ELF-1 (cell line): ENCODE measurements at places on chromosomes 13 and 19.
A peak's percentile ranks its signal among the peaks of the same experiment; 100 is the strongest.

GRCh38 chr19:38290631-38291147, 13.4 kb upstream of the C19orf33 start:
- DNase-seq, result no peak

GRCh38 chr19:869245-870177, 10.0 kb downstream of the CFD start:
- peak; percentile 76 for DNase-seq

- DNase-seq, result no peak
Measured at GRCh38 chr13:35767256-35767976, 290.9 kb upstream of the MAB21L1 start.

DNA sequence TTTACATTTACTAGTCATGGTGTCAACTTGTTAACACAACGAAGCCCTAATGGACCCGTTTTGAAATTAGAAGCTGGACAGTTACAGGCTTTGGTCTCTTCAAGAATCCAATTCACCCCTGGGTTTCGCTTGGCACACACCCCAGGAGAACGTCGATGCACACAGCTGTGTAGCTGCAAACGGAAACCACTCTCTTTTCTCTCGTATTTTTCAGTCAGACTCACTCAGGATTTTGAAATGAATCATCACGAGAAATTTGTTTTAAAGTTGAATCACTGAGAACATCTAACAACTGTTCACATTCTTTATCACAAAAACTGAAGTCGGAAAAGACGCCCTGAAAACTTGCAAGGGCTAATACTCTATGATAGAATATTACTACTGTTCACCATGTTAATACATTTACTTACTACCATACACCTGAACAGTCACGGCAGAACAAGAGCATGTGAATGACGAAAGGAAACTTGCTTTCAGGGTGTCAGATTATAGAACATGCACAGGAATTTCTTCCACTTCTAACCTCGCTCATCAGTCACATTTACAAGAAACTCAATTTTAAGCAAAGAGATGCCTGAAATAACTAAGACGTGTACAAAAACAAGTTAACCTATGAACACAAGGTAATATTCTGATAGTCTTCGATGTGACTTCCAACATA, 4.7 kb downstream of the PNMA8A start:
- no peak for DNase-seq

DNA sequence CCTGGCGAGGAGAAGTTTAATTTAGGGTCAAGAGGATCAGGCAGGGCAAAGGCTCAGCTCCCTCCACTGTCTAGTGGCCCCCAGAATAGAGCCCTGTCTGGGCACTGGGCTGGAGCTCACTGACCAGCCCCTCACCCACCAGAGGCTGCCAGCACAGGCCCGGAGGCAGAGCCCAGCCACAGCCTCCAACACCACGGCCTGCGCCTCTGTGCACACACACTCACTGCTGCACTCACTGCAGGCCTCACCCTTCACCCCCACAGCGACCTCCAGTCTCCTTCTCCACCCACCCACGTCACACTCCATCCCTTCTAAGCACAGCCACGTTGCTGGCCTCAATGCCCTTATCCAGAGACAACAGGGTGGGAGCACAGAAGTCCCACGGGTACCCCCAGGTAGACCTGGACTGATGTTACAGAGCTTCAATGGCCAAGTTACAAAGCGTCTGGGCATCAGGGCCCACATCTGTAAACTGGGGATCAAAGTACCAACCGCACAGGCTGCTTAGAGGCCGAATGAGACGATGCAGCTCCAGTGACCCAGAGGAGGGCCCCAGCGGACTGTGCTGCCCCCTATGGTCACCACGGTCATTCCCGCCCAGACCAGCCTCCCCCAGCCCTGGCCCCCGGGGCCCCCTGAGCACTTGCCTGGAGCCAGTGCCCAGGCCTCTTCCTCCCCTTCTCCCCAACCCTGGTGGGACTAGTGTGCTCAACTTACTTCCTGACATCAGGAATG, 4.5 kb upstream of the PRKD2 start:
- no peak for DNase-seq

DNA sequence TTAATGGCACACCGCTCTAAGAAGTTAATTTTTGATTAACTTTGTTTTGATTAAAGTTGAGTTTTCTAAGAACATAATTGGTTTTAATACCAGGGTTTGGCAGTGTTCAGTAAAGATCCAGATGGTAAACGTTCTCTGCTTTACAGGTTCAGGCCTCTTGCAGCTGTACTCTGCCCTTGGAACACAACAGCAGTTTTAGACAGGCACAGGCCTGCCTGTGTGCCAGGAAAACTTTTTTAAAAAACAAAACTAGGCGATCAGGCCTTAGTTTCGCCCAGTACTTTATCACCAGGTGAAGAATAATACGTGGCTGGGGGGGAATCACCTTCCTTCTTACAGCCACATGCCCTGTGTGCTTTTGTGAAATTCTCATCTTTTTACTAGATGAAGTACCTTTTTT, 38.0 kb upstream of the TEX29 start:
- no peak for DNase-seq

- no peak for DNase-seq
Measured at GRCh38 chr19:18833141-18833476, 1.4 kb downstream of the UPF1 start.

GRCh38 chr19:16398530-16399249, 73.1 kb downstream of the EPS15L1 start:
- no peak for DNase-seq

- DNase-seq, result no peak
Measured at GRCh38 chr13:112869202-112870050, 99.6 kb upstream of the MCF2L start.

- DNase-seq, result no peak
Measured at GRCh38 chr13:36820222-36820621, 1.2 kb downstream of the RFXAP start.

DNA sequence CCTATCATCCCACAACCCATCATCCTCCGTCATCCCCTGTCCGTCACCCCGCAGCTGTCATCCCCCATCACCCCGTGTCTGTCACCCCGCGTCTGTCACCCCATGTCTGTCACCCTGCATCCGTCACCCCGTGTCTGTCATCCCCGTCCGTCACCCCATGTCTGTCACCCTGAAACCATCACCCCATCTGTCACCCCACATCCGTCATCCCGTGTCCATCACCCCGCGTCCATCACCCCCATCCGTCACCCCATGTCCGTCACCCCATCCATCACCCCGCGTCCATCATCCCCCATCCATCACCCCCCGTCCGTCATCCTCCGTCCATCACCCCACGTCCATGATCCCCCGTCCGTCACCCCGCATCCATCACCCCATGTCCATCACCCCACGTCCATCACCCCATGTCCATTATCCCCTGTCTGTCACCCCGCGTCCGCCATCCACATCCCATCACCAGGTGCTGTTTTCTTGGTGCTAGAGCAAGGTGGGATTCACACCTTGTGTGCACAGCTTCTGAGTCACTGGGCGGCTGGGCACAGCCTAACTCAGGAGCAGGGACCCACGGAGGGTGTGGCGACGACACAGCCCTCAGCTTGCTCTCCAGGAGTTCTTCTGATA, 24.2 kb downstream of the RASA3 start:
- DNase-seq, result no peak

- no peak for DNase-seq
Measured at GRCh38 chr13:37412241-37412921, 186.2 kb downstream of the POSTN start.

- DNase-seq, result no peak
Measured at GRCh38 chr19:4385291-4386040, 14.9 kb downstream of the SH3GL1 start.

GRCh38 chr19:52535771-52536447, 8.4 kb downstream of the ZNF808 start:
- peak; percentile 91 for DNase-seq

GRCh38 chr19:47155148-47155547, 24.5 kb downstream of the SAE1 start:
- peak; percentile 70 for DNase-seq

DNA sequence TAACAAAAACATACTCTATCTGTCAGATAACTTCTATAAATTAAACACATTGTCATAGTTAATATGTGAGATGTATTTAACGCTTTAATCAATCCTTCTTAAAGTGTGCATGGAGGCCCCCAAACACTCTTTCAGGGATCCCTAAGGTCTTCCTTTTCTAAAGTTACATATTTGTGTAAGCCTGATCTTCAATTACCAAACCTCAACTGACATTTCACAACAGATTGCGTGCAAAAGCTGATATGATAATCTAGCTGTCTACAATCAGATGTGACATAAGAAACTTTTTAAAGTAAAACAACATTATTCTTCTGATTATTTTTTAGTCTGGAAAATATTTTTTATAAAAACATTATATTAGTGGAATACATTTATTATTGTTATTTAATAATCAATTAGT, 1850.4 kb downstream of the OLFM4 start:
- no peak for DNase-seq

- no peak for DNase-seq
Measured at GRCh38 chr13:101977475-101977874, 424.4 kb downstream of the FGF14 start.

GRCh38 chr19:2700660-2701360, 1.7 kb downstream of the GNG7 start:
- DNase-seq, result no peak

GRCh38 chr19:6806488-6806887, 34.0 kb downstream of the VAV1 start:
- DNase-seq, result no peak

- no peak for DNase-seq
Measured at GRCh38 chr13:29994911-29995595, 144.6 kb upstream of the UBL3 start.

DNA sequence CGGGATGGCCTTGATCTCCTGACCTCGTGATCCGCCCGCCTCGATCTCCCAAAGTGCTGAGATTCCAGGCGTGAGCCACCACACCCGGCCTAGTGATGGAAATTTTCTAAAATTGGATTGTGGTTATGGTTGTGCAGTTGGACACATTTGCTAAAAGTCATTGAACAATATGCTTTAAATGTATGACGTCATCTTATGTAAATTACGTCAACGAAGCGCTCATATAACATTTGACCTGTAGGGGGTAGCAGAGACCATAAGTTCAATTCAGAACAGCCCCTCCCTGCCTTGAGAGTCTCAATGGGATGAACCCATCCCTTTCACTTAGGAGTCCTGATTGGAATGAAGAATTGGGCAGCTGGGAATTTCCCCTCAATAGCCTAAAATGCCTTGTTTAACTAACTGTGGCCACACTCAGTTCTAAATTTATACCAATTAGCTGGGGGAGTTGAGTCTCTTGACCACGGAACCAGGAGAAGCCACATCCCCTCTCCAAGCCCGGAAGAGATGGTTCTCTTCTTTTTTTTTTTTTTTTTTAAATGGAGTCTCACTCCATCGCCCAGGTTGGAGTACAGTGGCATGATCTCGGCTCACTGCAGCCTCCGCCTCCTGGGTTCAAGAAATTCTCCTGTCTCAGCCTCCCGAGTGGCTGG, 15.2 kb upstream of the TLE6 start:
- peak; percentile 73 for DNase-seq

GRCh38 chr13:68234274-68234673, 1004.1 kb upstream of the PCDH9 start:
- DNase-seq, result no peak

- no peak for DNase-seq
Measured at GRCh38 chr19:54548806-54549205, 24.8 kb upstream of the LILRA2 start.

DNA sequence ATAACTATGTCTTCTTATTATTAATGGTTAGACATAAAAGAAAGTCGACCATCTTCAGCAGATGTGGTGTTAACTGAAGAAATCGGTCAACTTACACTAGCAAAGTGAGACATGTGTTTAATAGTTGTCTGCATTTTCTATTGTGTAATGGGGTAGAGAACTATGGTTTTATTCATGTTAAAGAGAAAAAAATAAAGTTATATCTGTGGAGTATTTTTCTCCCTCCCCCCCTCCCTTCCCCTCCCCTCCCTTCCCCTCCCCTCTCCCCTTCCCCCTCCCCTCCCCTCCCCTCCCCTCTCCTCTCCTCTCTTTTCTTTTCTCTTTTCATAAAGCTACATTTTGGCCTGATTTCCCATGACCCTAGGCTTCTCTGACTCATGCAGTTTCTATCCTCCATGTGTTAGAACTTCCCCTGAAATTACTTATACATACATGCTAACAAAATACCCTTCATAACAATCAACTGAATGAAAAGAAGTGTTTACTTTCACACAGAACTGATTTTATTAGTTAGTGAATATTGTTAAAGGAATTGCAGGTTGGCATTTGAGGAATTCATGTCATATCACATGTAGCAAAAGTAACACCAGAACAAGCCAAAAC, 1431.0 kb upstream of the ATXN8OS start:
- no peak for DNase-seq

DNA sequence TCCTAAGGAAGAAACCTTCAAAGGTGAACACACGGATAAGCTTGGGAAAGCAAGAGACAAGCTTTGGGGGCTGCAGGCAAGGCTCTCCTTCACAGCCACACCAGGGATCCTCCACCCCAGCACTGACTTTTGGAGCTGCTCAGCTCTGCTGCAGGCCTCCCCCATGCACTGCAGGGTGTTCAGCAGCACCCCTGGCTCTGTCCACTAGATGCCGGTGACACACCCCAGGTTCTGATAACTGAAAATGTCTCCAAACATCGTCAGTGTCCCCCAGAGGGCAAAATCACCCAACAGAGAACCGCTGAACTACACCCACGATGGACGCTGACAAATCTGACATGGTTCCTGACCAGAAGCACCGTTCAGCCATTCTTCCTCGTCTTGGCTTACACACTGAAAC, 90.5 kb downstream of the STK24 start:
- no peak for DNase-seq

- DNase-seq, result no peak
Measured at GRCh38 chr13:100100115-100100879, 11.4 kb downstream of the PCCA start.
